ENCODE measurements at places on chromosomes 16 and 17.
A peak's percentile ranks its signal among the peaks of the same experiment; 100 is the strongest.

DNA sequence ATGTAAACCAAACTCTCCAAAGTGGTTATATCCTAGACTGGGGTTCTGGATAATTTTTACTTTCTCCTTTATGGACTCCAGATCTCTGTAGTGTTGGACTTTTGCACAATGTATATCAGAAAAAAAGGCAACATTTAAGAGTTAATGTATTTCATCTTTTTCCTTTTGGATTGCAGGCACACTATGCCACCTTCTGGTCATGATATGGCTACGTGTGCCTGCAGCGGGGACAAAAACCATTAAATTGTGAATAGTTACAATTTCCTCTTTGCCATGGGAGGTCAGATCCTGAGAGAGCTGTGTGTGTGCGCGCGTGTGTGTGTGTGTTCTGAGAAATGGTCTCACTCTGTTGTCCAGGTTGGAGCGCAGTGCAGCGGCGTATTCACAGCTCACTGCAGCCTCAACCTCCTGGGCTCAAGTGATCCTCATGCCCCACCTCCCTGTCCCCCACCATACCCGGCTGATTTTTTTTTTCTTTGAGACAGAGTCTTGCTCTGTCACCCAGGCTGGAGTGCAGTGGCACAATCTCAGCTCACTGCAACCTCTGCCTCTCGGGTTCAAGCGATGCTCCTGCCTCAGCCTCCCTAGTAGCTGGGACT is 4.3 kb upstream of the SGF29 start:
- no peak for DNase-seq

DNA sequence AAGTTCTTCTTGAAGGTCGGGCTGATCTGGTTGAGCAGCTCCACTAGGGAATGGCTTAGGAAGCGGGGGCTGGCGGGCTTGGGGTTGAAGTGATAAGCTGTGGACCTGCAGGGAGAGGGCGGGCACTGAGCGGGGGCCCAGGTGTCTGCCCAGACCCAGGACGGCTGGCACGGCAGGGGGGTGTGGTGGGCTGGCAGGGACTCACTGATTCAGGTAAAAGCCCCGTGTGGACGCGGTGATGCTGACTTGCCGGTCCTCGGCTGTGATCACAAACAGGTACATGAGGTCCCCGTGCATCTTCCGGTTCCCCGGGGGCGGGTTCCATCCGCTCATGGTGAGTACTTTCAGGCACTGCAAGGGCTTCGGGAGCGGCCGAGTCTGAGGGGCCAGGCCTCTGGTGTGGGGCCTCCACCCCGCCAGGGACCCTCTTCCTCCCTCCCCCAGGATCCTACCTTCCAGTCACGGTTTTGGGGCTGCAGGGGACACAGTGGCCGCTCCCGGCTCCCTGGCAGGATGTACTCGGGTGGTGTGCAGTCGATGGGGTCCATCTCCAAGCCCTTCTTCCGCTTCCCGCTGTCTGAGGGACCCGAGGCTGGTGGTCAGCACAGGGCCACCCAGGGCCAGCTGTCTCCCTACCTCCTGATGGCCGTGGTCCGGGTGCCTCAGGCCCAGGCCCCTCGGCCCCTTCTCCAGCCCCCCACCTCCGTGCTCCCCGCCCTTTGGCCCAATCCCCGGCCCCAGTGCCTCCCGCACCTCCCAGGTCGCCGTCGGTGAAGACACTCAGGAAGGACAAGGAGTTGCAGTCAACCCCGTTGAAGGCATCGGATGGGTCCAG is 10.2 kb downstream of the CLUH start:
- DNase-seq, result peak; percentile 61

GRCh38 chr16:66370786-66371684 is 4.5 kb downstream of the CDH5 start:
- DNase-seq, result no peak

DNA sequence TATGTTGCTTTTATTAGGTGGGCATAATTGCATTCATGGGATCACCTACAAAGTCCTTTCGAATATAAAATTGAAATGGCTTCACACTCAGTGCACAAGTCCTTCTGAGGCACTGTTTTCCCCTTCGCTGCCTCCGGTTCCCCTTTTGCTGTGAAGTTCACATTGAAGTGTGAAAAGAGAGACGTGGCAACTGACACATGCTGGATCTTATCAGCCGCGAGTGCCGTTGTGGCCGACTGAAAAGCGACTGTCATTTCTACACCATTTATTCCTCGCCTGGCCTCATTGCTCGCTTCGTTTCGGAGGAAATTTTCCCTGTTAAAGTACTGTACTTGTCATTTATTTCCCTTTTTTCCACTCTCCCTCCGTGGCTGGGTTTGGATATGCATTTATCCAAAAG is 423.5 kb downstream of the MAF start:
- DNase-seq, result no peak

DNA sequence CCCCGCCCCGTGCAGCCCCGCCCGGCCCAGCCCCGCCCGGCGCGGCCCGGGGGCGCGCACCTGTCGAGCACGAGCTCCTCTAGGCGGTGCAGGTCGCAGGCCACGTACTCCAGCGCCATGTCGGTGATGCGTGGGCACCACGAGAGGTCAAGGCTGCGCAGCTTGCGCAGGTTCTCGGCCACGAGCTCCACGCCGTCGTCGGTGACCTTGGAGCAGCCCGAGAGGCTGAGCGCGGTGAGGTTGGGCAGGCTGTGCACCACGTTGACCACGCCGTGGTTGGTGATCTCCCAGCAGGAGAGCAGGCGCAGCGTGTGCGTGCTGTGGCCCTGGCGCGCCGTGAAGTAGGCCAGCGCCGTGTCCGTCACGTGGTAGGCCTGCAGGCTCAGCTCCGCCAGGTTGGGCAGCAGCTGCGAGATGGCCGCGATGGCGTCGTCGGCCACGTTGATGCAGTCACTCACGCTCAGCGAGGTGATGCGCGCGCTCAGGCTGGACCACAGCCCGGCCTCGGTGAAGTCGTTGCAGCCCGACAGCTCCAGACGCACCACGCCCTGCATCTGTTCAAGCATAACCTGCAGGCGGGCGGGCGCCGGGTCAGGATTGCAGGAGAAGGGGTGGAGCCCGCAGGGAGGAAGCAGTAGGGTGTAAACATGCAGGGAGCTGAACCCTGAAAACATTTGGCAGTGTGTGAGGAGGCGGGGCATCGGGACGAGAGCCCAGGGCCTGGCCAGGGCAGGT is 5.3 kb upstream of the WDR24 start:
- DNase-seq, result peak; percentile 90

GRCh38 chr17:77601054-77601979 is 357.2 kb upstream of the TNRC6C start:
- peak; percentile 25 for DNase-seq

DNA sequence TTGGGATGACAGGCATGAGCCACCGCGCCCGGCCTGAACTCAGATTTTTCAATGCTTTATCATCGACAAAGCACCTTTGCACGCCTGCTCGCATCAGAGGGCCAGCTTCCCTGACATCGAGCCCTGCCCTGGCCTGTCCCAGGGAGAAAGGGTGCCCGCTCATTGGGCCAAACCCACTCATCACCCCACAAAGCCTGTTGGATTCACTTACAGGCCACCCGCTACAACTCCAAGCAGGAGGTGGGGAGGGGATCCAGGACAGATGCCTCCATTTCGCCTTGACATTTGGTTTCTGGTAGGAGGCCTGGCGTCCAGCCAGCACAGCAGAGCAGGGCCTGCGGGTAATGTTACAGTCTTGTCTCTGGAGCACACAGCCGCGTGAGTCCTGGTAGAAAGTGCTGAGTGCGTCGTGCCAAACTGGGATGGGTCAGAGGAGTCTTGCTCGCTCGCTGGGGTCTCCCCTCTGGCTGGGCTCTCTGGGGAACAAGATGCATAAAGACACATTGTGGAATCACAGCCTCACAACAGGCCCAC is 19.8 kb downstream of the SMTNL2 start:
- no peak for DNase-seq

- no peak for DNase-seq
Observed at GRCh38 chr17:57920916-57921703, 34.1 kb downstream of the CUEDC1 start.

- DNase-seq, result no peak
Observed at GRCh38 chr17:69143683-69144231, 2.1 kb upstream of the ABCA6 start.

GRCh38 chr16:50088302-50088701 is 22.5 kb downstream of the HEATR3 start:
- no peak for DNase-seq

GRCh38 chr17:77266213-77266612 is 125.4 kb downstream of the SEC14L1 start:
- DNase-seq, result no peak

Measured in activated effector memory CD4-positive, alpha-beta T cell treated with anti-CD3 and anti-CD28 coated beads, Interleukin-2, amount 50 U/mL, for 16 hours (primary cell).